ENCODE measurements at places on chromosomes 2 and 18.

- no peak for DNase-seq
Observed at GRCh38 chr2:75928093-75928492, 217.4 kb upstream of the GCFC2 start.

GRCh38 chr2:105990624-105991023, 203.5 kb downstream of the UXS1 start:
- no peak for DNase-seq

GRCh38 chr18:22765896-22766295, 167.2 kb upstream of the RBBP8 start:
- DNase-seq, result no peak

DNA sequence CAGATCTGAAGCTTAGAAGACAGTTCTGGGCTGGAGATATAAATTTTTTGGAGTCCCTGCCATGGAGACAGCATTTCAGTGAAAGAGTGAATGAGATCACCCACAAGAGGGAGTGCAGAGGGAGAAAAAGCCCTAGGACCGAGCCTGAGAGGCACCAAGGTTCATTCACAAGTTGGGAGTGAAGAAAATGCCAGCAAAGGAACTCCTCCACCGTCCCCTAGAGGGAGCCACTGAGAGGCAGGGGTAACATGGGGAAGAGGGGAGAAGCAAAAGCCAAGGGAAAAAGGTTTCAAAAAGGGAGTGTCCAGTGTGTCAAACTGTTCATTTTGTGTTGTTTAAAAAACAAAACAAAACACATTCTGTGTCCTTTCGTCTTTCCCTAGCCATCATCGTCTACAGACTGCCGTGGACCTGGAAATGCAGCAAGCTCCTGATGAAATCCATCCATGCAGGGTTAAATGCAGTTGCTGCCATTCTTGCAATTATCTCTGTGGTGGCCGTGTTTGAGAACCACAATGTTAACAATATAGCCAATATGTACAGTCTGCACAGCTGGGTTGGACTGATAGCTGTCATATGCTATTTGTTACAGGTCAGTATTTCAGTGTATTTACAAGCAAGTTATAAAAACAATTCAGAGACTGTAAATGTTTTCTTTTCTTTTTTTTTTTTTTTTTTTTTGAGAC, 19.1 kb downstream of the CYBRD1 start:
- no peak for DNase-seq

- no peak for DNase-seq
Observed at GRCh38 chr2:238075397-238075796, 14.6 kb downstream of the SCLY start.

DNA sequence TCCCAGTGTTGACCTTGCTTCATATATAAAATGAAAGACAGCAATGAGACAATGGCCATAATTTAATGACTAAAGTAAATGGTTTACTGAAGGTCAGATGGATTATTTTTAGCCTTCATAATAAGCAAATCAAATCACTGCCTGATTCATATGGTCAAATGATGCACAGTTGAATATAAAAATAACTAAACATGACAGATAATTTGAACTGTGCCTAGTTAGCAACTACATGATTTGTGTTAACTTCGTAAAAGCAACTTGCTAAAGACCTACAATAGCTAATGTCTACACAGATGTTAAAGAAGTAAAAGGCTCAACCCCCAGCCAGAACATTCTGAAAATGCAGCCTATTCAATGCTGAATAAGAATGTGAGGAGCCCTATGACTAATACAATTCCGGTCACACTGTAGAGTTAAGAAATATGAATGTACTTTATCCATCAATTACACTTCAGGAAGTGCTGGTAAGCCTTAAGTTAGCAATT, 590.8 kb upstream of the CDH2 start:
- no peak for DNase-seq

All from memory B cell (primary cell).